BE2C (cell line): ENCODE measurements at places on chromosomes 2 and 18.
A peak's percentile ranks its signal among the peaks of the same experiment; 100 is the strongest.

DNA sequence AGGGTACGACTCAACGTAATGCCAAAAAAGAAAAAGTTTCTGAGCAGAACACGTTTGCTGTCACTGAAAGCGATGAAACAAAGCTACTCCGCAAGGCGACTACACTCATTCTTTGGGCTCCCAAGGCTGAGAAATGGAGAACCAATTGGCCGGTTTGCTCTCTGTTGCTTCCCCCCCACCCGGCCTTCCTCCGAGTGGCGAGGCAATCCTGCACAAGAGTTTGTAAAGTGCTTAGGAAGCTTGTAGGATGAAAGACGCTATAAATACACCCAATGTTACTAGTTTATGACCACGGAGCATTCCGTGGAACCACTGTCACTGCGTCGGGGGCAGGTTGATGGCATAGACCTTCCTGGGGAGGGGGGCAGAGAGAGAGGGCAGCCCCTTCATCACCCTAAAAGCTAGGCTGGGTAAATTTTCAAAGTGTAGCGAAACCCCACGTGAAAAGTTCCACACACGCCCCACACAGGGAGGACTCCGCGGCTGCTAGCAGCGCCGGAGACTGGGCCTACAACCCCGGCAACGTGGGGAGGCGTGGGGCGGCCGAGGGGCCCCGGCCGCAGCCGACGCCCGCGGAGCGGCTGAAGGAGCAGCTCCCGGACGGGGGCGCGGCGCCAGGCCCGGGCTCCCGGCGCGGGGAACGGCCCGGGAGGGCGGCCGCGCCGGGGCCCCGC is 915 bp downstream of the CUL3 start:
- DNase-seq = peak; percentile 37

DNA sequence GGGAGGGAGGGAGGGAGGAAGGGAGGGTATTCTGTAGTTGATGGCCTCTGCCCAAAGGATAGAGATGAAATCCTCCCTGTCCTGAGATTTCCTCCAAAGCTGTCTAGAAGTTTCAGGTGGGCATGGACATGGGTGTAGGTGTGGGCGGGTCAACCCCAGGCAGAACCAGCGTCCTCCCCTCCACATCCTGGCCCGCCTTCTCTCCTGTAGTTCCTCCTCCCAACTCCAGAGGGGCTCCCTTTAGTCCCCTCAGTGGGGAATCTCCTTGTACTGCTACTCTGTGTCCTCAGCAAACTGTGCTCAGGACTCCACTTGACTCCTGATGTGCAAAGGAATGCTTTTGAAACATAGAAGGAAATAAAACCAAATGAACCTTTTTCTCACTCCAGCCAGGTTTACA is 88.1 kb downstream of the MRPS9 start:
- DNase-seq = no peak

- DNase-seq = no peak
These were observed 2798.0 kb upstream of the TEKT4 start for GRCh38 chr2:92073036-92073814.

DNA sequence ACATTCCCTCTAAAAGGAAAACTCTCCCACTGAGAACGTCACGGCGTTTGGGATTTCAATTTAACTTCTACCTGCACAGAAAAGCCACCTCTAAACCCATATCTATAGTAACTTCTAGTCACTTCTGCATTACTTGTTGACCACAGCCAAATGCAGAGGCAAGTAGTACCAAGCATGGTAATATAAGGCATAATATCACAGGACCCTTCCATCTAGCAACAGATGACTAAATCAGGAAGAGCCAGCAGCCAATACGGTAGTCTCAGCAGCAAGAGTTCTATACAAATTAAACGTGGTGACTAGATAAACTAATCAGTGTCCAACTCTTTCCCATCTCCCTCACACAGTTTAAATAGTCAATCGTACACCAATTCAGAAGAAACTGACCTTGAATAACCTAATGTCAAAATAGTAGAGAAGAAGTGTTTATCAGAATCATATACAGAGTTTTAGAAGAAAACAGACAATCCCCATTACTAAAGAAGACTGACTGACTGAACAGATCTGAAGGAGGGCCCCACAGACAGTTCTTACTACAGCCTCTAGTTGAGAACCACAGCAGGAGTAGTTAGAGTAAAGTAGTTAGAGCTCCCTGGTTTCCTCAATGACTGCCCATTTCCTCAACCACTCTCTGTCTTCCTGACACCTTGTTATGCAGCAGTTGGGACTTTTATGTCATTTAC is 30.0 kb downstream of the MEMO1 start:
- no peak for DNase-seq

DNA sequence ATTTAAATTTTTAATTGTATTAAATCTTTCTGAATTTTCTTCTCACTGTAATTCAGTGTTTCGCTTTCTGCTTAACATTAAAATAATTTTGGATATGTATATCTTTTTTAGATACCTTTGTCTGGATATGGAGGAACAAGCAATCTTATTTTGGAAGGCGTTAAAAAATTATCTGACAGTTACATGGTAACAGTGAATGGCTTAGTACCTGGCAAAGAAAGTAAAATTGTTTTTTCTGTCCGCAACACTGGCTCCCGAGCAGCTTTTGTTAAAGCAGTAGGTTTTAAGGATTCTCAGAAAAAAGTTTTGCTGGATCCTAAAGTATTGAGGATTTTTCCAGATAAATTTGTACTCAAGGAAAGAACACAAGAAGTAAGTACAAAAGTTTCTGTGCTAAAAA is 95.7 kb downstream of the CEP192 start:
- no peak for DNase-seq

- DNase-seq = no peak
These were observed 165.6 kb downstream of the KLHL29 start for GRCh38 chr2:23550553-23550952.

GRCh38 chr2:71500426-71501079 is 47.2 kb downstream of the DYSF start:
- DNase-seq = no peak

DNA sequence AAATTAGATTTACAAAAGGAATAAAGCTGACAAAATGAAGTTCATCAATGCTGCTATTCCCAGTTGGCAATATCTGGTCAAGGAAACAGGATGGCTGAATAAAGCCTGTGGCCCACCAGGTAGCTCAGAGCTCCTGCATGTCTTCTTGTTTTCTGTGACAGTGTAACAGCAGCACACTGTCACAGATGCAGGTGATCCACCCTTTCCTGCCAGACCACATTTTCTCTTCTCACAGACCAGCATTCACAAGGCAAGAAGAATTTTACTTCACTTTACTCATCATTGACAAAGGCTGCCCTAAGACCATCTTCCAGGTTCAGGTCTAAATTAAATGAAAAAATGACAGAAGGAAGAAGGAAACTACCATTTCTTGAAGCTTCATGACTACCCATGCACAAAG is 166.2 kb upstream of the MEIS1 start:
- no peak for DNase-seq
